Lung (tissue), 17 donors: ENCODE measurements at places on chromosomes 3 and 15. TPM values are rescaled to one million over a fixed set of nuclear protein-coding genes. Genes with fewer than 3 reads are reported as not detected.

Gene PROS1
- polyA plus RNA-seq = 27.7 TPM

Gene SYNPR
- not detected for polyA plus RNA-seq

Gene NCBP2
- 47.1 TPM for polyA plus RNA-seq

Gene A4GNT
- polyA plus RNA-seq = 0.06 TPM

Gene KCNMB3
- 1.9 TPM for polyA plus RNA-seq

Gene ADIPOQ
- not detected for polyA plus RNA-seq

GRCh38 chr3:155871746-155872158 is 1.3 kb downstream of the GMPS start:
- H3K4me1 ChIP-seq = peaks cover 5% of the 10 kb centered on the region
- no peak for DNase-seq
- peak overlapping the region; percentile 99 for H3K4me3 ChIP-seq
- peak overlapping the region; percentile 96 for H3K27ac ChIP-seq

DNA sequence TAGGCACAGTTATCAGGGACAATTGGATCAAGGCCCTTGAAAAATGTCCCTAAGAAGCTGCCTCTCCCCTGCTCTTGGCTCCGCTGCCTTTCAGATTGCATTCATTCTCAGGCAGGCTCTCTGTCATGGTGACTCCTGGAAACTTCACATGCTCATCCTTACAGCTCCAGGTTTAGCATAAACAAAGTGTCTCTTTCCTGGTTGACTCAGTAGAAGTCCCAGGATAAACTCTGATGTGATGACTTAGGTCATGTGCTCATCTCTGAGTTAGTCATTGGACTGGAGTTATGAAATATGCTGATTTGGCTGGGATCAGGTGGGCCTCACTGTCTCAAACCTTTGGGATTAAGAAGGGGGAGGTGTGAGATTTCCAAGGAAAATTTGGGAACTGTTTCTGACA is 243.8 kb downstream of the ZNF621 start:
- H3K36me3 ChIP-seq = no peaks in the 10 kb centered on the region
- H3K27ac ChIP-seq = no peak overlapping the region
- DNase-seq = no peak
- no peaks in the 10 kb centered on the region for H3K27me3 ChIP-seq
- H3K4me3 ChIP-seq = no peak overlapping the region
- H3K4me1 ChIP-seq = no peaks in the 10 kb centered on the region

DNA sequence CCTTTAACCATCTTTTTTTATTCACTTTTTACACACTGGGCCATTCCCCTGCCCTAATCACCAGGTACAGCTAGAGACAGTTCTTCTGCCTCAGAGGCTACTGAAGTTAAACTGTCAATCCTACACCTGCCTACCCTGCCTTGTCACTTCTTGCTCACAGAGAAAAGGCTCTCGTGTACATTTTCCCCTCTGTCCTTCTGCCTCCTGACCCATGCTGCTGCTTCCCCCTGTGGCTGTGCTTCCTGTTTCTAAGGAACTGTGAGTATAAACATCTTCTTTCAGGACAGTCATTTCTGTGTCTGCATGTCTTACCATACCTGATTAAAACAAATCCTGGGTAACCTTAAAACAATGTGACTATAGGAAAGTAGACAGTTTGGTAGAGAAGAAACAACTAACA is 236.4 kb upstream of the MRPL3 start:
- no peak overlapping the region for H3K27ac ChIP-seq
- no peaks in the 10 kb centered on the region for H3K4me1 ChIP-seq
- no peak for DNase-seq
- H3K27me3 ChIP-seq = no peaks in the 10 kb centered on the region

DNA sequence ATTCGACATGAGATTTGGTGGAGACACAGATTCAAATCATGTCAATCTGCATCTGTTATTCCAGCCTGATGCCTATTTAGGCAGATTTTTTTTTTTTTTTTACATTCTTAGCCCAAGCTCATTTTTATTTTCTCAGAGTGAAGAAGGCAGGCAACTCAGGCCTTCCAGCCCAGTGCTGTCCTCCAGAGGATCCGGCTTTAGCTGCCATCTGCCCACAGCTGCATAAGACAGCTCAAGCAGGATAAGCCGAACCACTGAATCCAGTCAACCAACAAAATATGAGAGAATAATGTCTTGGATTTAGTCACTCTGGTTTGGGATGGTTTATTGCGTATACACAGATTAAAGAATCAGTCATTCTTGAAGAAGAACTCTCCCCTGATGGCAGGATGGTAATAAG is 19.9 kb upstream of the COLQ start:
- peaks cover 8% of the 10 kb centered on the region for H3K4me1 ChIP-seq
- no peaks in the 10 kb centered on the region for H3K36me3 ChIP-seq
- DNase-seq = no peak
- H3K27ac ChIP-seq = no peak overlapping the region
- no peaks in the 10 kb centered on the region for H3K27me3 ChIP-seq
- no peak overlapping the region for H3K4me3 ChIP-seq

DNA sequence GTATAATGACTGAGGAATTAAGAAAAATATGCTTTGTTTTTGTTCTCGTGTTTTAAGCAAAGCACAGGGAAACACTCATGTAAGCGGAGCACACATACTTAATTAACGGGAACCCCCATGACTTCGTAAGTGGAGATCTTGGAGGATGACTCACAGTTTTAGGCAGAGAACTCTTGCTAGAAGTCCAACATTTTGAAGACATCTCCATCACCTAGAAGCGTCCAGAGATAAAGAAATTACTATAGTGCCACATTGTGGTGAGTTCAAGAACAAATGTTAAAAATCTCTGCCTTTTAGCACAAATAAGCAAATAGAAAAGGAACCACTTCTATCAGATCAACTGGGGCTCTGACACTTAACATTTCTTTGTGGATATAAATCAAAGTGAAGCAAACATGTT is 194.1 kb upstream of the ARHGEF26 start:
- no peaks in the 10 kb centered on the region for H3K36me3 ChIP-seq
- no peaks in the 10 kb centered on the region for H3K27me3 ChIP-seq
- no peak overlapping the region for H3K4me3 ChIP-seq
- no peaks in the 10 kb centered on the region for H3K4me1 ChIP-seq
- peak; percentile 94 for DNase-seq
- no peak overlapping the region for H3K27ac ChIP-seq
